T1000 (cell line): ENCODE measurements at places on chromosomes 11 and 22.

DNA sequence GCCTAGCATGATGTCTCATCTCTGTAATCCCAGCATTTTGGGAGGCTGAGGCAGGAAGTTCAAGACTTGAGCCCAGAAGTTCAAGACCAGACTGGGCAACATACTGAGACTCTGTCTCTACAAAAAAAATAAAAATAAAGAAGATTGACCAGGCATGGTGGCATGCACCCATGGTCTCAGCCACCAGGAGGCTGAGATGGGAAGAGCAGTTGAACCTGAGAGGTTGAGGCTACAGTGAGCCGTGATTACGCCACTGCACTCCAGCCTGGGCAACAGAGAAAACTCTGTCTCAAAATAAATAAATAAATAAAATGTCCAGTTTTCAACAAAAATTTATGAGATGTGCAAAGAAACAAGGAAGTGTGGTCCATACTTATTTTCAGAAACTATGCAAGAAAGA is 28.3 kb downstream of the EFCAB6 start:
- DNase-seq, result no peak

- DNase-seq, result no peak
These were observed 146.2 kb downstream of the RBFOX2 start for GRCh38 chr22:35882211-35883030.

DNA sequence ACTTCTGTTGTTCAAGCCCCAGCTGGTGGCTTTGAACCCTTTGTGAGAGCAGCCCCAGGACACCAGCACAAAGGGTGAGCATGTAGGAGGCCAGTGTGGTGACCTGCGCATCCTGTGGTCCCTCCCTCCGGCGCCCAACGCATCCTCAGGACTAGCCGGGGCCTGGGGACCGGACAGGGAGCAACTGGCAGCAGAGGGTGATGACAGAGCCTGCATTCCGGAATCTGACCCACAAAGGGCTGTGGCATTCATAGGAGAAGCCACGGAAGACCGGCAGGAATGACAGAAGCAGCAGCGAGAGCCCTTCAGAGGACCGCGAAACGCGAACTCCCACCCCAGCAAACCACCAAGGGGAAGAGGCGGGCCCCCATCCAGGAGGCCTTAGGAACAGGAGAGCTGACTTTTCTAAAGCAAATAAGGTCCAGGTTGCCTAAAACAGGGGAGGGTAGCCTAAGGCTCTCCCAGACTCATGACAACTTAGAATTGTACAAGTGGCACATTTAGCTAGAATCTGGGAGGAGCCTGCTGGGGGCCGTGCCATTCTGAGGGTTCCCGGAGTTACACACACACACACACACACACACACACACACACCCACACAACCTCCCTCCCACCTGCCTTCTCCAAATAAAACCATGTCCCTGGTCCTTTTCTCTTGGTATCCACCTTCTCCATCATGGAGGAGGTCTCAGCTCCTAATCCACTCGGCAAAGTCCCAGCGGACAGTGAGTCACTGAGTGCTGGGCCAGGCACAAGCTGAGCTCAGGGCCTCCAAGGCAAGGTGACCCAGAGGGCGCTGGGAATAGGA is 232.7 kb downstream of the CTTN start:
- no peak for DNase-seq

DNA sequence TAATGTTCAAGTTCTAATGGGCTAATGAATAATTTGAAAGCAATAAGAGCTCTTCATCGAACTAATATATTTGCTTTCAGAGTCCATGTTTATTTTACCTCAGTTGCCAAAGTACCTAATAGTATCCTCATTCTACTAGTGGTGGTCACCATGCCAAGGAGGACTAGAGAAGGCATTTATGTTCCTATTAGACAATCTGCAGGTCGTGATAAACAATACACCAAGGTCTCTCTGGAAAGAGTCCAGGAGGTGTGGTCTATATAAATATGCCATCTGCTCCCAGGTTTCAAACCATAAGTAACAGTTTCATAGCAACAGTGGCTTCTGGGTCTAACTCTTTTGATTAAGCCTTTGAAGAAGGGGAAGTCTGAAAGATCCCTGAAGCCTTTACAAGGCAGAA is 42.9 kb downstream of the ARFGAP3 start:
- no peak for DNase-seq

DNA sequence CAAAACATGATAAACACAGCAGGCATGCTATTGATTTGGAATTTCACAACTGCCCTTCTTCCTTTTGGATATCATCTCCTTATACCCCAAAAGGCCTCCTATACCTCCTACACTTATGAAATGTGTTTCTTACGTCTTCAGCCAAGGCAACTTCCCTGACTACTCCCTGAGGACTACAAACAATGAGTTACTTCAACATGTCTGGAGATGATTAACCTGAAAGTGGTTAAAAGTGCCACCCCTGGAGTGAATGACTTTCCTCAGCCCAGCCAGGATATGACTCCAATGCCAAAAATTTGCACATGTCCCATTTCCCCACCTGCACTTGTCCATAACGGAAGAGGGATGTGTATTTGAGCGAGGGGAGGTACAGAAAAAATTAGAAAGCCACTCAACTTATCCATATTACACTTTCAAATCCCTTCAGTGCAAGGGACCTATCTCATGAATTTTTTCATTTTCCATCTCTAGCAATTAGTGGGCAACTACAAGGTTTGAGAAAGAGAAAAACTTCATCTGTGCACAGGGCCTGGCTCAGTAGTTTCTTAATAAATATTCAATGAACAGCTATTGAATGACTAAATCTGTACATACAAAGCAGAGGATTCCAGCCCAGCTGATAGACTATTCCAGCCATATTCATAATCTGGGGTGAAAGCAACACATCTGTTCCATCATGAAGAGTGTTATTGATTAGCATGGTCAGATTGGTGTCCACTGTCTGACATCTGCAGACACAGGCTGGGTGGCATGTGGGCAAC is 36.8 kb downstream of the KIRREL3 start:
- no peak for DNase-seq

DNA sequence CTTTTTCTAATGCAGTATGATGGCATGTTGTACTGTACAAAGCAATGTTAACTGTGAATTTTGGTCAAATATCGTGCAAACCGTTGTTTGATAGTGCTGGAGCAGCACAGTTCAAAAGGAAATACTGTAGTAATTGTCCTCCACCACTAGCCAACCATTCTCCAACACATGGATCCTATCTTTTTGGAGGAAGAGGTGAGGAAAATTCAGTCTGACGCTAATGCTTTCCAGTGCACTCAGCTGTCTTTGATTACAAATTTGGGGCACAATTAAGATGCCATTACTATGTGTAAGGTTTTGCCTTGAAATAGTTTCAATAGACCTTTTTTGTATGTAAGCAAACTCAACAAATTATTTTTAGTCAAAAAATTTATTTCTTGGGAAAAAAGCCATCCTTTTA is 240.5 kb upstream of the CCDC179 start:
- DNase-seq, result no peak

DNA sequence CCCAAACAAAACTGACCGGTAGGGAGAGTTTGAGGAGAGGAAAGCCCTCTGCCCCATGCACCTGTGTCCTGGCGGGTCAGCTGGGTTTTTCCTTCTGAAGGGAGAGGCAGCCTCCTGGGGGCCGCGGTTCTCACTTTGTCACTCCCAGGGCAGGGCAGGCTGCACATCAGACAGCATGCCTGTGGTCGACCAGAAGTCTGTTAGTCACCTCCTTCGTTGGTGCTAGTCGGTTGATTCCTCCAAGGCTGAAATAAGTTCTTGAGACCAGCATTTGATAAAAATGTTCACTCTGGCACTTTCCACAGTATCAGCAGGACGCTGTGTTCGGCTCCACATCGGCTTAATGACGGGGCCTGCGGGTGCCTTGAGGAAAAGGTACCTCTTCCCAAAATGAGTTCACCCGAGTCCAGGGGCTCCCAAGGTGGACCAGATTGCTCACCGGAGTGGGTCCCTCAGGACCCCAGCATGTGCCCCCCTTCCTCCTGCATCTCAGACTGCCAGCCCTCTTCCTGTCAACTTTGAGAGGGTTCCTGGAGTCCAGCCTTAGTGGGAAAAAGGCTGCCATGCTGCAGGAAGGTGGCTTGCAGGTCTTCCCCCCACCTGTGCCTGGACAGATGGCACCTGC is 373.7 kb upstream of the B3GAT1 start:
- no peak for DNase-seq

GRCh38 chr22:44930711-44931035 is 79.1 kb downstream of the PHF21B start:
- DNase-seq, result no peak

DNA sequence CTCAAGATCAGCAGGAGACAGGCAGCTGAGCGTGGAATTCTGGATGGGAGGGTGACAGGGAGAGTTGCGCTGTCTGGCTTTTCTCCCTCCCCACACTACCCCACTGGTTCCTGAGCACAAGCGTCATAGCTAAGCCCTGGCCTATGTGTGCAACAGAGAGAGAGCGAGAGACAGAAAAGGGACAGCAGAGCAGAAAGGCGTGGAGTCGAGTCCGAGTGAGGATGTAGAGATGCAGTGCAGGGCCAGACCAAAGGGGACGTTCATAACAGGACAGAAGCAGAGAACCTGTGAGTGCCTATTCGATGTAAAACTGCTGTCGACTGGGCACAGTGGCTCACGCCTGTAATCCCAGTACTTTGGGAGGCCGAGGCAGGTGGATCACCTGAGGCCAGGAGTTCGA is 94.0 kb upstream of the TMEM45B start:
- no peak for DNase-seq

- DNase-seq, result no peak
These were observed 1.8 kb upstream of the AP2A2 start for GRCh38 chr11:923691-924405.

DNA sequence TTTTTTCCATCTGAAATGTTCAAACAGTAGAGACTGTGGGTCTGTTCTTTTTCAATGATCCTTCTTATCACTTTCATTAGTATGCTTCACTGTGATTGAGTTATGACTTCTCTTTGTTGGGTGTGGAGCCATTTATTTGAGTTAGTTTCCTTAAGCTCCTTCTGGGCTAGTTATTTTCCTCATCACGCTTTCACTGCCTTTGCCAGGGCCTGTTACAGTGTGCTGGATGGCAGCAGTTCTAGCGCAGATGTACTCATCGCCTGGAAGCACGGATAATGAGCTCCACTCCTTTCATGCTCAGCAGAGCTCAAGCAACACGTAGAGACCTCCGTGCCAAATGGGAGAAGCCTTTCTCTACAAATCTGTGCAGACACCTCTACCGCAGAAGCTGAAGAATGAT is 7.0 kb upstream of the ARHGAP42 start:
- no peak for DNase-seq

GRCh38 chr22:23753385-23753784 is 840 bp downstream of the VPREB3 start:
- no peak for DNase-seq

GRCh38 chr22:33570110-33570509 is 350.2 kb downstream of the LARGE1 start:
- DNase-seq, result no peak

- no peak for DNase-seq
These were observed 95.4 kb downstream of the MORC2 start for GRCh38 chr22:30873086-30873650.

- DNase-seq, result no peak
These were observed 21.5 kb downstream of the IGLL5 start for GRCh38 chr22:22908941-22909604.

DNA sequence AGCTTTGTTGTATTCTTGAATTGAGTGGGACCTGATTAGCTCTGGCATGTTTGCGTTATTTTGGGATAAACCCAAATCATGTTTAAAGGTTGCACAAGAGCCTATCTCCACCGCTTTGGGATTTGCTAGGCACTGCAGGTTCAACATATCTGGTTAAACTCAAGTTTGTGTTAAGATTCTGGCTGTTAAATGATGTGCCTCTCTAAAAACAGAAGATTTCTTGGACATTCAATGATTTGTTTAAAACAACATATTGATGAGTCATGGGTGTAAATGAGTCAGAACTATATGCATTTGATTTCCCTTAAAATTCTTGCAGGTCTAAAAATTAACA is 67.4 kb downstream of the AMOTL1 start:
- DNase-seq, result no peak

DNA sequence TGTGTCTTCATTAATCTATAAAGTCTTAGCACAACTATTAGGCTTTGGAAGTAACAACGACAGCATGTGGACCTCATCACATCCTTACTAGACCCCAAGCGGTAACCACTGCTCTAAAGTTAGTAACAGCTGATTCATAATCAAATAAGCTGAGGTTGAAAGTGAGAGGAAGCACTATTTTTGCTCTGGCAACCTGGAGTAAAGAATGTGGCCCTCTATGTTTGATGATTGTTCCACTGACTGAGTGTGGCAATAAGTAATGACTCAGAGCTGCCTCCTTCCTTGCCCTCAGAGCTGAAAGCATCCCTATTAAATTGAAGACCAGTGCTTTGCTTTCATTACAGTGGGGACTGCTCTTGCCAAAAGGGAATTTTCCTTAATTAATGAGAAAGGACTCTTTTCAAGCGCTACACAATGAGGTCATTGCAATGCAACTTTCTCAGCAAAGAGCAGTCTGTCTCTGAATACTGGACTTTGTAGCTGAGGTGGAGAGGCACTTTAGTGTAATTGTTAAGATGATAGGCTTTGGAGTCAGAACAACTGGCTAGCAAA is 906.1 kb upstream of the RAG2 start:
- DNase-seq, result peak; percentile 49

- DNase-seq, result peak; percentile 34
These were observed at the start of gene ST3GAL4 for GRCh38 chr11:126355324-126355925. Gene ST3GAL4, plus strand, starts transcription at chr11:126355686. Its CDS starts 50,470 bp downstream, at chr11:126406156.

- DNase-seq, result peak; percentile 15
These were observed 17.1 kb upstream of the SYTL2 start for GRCh38 chr11:85827748-85828639.

DNA sequence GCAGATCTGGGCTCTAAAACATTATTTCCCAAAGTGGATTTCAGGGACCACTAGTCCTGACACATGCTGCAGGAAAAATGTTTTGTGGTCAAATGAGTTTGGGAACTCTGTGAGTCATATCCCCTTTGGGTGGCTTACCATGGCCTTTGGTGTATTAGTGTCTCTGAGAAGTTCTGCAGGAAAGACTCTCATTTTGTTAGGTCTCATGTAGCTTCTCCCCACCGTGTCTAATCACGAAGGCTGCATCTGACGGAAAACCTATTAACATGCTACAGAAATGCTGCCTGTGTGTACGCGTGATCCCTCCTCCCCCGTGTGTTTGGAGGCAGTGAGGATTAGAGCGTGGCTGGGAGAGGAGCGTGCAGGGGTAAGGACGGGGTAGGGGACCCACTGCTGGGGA is 191.7 kb downstream of the ST3GAL4 start:
- DNase-seq, result no peak

- DNase-seq, result no peak
These were observed 1.0 kb downstream of the CTR9 start for GRCh38 chr11:10752061-10752460.

DNA sequence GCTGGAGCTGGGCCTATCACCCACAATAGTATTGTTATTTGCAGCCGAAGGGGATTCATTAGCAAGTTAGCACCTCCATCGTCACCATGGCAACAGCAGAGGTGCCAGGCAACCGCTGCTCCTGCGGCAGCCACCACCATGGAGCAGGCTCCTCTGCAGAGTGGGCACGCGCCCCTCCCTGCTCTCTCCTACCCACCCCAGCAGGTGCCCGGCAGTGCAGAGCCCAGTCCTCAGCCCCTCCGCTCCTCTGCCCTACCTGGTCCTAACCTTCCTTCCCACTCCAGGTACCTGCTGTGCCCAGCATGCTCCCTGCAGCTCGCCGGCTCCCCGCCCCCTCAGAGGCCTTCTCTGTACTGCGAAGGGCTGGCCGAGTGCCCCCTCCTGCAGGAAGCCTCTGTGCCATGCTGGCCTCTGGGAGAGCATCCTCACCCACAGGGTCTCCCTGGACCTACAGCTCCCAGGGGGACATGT is 3.6 kb downstream of the DUSP8 start:
- no peak for DNase-seq
